ENCODE measurements at places on chromosomes 2 and 18.

DNA sequence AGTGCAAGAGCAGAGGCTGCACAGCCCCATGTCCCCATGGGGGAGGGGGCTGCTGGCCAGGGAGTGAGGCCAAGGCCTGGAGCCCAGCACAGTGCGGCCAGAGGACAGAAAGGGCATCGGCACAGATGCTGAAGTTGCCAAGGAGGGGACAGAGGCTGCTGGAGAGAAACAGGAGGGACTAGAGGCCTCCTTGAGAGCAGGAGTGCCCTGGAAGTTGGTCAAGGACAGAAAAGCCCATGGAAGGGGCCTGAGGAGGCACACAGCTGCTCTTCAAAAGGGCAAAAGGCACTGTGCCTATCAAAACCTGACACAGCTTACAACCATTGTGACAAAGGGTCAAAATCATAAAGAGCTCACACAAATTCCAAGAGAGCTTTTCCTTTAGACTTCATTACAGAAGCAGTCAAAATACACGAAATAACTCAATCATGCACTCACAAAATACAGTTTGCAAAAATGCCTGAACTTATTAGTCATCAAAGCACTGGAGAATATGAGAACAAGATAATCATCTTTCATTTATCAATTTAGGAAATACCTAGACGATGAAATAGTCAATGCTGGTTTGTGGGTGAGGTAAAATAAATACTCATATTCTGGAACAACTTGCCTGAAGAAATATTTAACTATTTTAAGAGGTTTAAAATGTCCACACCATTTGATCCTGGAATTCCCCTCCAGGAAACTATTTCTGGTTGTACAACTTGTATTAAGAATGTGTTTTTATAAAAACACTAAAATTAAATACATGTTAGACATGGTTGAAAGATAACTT lies 79.6 kb downstream of the USP40 start:
- DNase-seq: no peak

DNA sequence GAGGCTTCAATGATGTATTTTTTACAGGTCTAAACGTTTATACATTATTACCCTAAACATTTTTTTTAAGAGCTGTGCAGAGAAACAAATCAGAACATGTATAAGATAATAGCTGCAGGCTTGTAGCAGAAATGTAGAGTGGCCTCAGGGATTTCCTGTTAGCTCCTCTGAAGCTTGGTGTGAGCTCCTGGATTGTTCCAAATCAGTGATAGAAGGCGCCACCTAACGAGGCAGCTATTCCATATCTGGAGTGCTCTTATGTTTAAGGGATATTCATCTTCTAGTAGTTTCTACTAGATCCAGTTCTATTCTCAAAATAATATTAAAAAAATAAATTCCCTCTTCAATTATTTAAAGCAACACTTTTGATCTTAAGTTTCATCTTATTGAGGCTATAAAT lies 93.1 kb downstream of the LRP1B start:
- no peak for DNase-seq

GRCh38 chr2:224173210-224173609 lies 134.1 kb upstream of the SERPINE2 start:
- no peak for DNase-seq

GRCh38 chr18:58557008-58557435 lies 71.9 kb downstream of the ALPK2 start:
- no peak for DNase-seq

DNA sequence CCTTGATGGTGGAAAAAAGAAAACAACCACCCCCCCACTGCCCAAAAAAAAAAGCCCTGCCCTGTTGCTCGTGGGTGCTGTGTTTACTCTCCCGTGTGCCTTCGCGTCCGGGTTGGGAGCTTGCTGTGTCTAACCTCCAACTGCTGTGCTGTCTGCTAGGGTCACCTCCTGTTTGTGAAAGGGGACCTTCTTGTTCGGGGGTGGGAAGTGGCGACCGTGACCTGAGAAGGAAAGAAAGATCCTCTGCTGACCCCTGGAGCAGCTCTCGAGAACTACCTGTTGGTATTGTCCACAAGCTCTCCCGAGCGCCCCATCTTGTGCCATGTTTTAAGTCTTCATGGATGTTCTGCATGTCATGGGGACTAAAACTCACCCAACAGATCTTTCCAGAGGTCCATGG lies 28.0 kb downstream of the MAL start:
- no peak for DNase-seq

GRCh38 chr18:49841236-49842217 lies 28.2 kb upstream of the ACAA2 start:
- DNase-seq: no peak

DNA sequence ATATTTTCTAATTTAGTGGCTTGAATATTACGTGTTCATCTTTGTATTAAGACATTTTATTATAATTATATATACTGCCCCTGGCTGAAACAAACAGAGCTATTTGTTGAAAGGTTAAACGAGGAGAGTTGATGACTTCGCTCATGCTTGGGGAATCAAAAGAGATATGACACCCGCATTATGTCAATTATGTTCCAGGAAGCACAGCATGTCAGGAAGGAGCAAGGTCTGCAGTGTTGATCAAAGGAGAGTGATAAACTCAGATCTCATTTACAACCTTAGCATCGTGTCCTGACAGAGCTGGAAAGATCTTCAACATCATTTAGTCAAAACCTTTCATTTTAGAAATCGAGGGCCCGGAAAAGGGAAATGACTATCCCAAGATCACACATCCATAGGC lies 510.1 kb downstream of the TDRD15 start:
- no peak for DNase-seq

- no peak for DNase-seq
Measured at GRCh38 chr18:79954791-79955190, 3.3 kb upstream of the SLC66A2 start.

- no peak for DNase-seq
Measured at GRCh38 chr18:71630696-71631095, 913.4 kb downstream of the CBLN2 start.

DNA sequence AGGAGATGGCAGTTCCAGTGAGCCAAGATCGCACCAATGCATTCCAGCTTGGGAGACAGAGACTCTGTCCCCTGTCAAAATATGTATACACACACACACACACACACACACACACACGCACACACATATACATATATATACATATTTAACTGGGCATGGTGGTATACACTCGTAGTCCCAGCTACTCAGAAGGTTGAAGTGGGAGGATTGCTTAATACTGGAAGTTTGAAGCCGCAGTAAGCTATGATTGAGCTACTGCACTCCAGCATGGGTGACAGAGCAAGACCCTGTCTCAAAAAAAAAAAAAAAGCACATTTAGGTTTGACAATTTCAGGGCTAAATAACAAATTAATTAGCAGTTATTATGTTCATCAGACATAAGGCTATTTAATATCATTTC lies 36.0 kb upstream of the ATIC start:
- no peak for DNase-seq

- no peak for DNase-seq
Measured at GRCh38 chr2:113219525-113219888, 45.7 kb downstream of the PSD4 start.

GRCh38 chr18:10062302-10063300 lies 148.8 kb downstream of the VAPA start:
- DNase-seq: no peak

DNA sequence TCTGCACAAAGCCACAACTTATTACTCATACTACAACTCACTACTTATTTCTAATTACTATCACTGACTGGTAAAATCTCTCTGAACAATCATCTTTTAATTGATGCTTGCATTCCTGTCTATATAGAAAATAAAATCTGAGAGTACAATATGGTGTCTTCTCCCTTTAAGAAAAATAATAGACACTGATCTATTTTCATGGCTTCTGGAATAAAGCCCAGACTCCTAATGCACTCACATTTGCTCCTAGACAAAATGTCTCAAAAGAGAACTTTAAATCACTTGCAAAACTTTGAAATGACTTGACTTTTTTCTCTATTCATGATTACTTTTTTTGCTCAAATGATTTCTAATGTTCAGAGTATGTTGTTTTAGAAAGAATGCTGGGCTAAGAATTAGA lies 28.7 kb downstream of the ESCO1 start:
- DNase-seq: no peak

DNA sequence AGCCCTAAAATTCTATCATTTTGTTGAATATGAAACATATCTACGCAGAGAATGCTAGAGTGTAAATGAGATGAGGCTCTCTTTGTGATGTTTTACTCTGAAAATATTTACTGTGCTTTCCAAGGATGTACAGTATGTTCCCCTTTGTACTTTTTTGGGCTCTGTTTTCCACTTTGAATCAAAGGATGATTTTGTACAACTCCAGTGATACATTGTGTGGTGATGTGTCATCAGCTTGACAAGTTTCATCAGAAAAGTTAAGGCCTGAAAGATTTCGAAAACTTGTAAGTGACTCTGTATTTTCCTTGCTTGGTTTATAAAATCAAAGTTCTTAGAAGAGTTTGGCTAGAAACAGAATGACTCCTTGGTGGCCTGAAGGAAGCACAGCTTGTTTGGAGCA lies 206.3 kb downstream of the LTBP1 start:
- DNase-seq: no peak

DNA sequence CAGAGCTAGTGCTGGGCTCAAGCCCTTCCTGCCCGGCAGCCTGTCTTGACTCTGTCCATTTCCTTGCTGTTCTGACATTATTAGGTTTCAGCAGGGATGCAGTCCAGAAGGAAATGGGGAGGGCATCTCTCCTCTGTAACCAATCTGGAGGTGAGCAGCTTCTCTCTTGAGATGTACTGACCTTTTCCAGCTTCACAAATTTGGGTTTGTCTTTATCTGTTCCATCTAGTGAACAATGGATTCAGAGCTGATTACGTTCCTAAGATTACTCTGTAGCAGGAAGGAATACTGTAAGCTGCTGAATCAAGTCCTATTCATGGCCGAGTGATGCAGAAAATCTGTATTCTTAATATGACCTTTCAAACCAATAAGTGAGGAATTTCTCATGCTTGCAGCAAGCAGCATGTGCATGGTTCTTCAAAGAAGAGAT lies 11.0 kb downstream of the PLA2R1 start:
- no peak for DNase-seq

DNA sequence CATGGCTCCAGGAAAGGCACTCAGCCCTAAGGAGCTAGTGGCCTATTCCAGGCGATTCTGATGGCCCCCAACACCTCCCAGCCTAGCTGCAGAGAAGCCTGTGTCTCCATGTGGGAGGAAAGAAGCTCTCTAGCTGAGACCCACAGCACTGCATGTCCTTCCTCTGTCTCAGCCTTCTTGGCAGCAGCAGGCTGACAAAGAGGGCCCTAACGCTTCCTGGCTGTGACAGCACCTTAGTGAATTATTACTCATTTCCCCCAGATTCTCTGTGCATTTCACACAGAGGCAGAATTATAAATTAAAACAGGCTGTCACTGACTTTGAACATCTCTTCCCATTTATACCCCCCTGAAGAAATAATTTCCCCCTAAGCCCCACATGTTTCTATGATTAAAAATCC lies 206.8 kb downstream of the CLIP4 start:
- no peak for DNase-seq

GRCh38 chr2:209046163-209046562 lies 377.7 kb upstream of the MAP2 start:
- no peak for DNase-seq

- no peak for DNase-seq
Measured at GRCh38 chr2:83900862-83901261, 558.2 kb downstream of the SUCLG1 start.

DNA sequence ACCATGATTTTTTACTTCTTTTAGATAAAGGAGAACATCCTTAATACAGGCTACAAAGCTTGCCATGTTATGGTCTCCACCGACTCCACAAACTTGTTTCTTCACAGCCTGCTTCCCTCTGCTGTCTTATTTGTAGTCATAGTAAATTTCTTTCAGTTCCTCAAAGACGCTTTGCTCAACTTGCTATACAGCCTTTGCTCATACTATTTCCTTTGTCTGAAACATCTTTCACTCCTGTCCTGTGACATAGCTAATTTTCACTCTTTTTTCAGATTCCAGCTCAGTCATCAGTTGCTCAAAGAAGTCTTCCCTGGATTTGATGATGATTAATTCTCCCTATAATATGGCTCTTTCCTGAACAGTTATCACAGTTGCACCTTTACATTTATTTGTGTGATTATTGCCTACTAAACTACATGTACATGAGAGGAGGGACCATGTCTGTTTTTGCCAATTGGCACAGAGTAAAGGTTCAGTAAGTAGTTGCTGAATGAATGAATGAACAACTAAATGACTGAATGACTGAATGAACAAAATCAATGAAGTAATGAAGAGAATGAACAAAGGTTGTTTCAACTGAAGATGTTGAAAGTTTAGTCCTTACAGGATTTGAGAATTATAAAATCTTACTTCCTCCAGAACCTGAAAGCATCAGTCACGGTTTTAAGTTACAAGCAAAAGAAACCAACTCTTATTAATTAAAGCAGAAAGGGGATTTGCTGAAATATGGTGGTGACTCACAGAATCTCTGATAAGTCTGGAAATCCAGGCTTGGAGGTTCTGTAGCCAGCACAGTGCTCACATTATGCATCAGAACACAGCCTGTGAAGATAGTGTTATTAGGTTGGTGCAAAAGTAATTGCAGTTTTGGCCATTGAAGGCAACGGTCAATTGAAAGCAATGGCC lies 186.4 kb upstream of the FAM98A start:
- no peak for DNase-seq

- DNase-seq: no peak
Measured at GRCh38 chr18:11148680-11149440, 509 bp downstream of the PIEZO2 start.

DNA sequence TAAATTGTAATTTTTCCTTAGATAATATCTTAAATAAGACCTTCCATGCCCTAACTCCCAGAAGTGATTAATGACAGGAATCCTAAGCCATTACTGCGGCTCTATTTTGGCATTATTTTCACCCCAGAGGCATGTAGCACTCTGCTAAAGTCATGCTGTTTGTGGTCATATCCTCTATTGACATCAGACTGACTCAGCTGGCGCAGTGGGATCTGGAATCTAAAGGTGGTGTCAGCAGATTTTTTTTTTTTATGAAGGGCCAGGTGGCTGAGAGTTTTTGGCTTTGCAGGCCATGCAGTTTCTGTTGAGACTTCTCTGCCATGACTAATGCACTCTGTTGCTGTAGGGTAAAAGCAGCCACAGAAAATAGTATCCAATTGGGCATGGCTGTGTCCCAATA lies 64.1 kb upstream of the ACVR1C start:
- no peak for DNase-seq

DNA sequence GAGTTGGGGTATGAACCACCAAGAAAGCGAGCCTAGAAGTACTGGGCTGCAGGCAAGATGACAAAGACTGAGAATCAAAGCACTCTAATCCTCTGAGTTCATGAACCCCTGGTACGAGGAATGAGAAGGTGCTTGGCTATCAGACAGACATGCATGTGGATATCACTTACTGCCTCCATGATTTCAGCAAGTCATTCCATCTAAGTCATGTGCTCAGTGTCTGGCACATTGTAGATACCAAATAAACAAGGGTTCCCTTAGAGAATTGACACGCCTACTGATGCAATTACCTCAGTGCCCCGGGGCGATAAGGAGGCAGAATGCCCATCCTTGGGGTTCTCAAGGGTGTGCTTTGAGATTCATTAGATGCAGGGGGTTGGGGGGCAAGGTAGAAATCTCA lies 125.6 kb upstream of the PKDCC start:
- DNase-seq: no peak

DNA sequence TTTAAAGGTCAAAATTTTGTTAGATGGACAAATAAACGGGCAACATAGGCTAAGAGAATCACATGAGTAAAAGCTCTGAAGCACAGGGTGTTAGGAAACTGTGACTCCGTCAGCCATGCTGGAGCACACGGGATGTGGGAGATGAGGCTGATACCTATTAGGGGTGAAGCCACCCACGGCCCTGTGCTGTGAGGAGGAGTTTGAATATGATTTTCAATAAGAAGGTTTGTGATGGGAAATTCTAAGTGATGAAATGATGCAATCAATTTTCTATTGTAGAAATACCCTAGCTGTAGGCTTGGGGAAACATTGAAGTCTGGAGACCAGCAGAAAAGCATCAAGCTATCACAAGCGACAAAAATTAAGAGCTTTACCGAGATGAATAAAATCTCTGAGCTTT lies 431.3 kb downstream of the CMPK2 start:
- no peak for DNase-seq

All from activated naive CD4-positive, alpha-beta T cell (primary cell).